ENCODE measurements at places on chromosomes 12 and 14.

GRCh38 chr14:50003213-50004021, 110.5 kb downstream of the ARF6 start:
- no peak for DNase-seq

GRCh38 chr14:66965831-66966230, 223.4 kb upstream of the GARIN2 start:
- no peak for DNase-seq

GRCh38 chr12:27009881-27010301, 4.3 kb downstream of the TM7SF3 start:
- no peak for DNase-seq

- no peak for DNase-seq
Measured at GRCh38 chr12:48788854-48789775, at the start of gene ADCY6. Gene ADCY6, minus strand, starts transcription at chr12:48789089. Its CDS starts 5,655 bp downstream, at chr12:48783434.

- no peak for DNase-seq
Measured at GRCh38 chr12:110658242-110658641, 30.7 kb downstream of the HVCN1 start.

DNA sequence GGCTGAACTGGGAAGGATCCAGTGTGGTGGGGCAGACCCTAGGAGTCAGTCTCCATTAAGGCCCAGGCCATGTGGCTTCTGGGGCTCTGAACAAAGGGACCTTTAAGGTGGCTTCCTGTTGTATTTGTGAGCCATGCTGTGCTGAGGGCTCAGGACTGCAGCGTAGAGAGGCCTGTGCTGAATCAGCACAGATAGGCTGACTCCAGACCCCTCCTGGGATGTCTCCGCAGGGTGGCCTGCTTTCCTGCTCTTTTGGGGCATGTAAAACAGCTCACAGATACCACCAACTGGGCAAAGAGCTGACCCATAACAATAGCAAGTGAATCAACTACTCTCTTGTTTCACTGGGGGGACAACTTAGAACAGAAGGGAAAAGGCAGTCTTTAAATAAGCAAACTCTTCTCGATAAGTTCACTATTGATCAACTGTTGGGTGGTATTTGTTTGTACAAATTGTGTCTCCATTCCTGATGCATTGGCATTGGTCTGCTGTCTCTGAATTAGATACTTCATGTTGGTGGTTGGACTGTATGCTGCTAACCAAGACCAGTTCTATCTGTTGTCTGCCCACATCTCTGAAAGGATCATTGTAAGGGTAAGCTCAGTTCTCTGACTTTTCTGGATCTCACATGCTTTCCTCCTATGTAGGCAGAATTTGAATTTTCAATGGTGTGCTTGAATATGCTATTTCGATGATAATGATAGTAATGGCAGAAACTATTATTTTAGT, 71.8 kb downstream of the MYRFL start:
- DNase-seq: no peak

Measured in vagina (tissue), 2 donors.